Large intestine (tissue), 12 donors: ENCODE measurements at places on chromosomes 1 and 21.
A peak's percentile ranks its signal among the peaks of the same experiment; 100 is the strongest.

DNA sequence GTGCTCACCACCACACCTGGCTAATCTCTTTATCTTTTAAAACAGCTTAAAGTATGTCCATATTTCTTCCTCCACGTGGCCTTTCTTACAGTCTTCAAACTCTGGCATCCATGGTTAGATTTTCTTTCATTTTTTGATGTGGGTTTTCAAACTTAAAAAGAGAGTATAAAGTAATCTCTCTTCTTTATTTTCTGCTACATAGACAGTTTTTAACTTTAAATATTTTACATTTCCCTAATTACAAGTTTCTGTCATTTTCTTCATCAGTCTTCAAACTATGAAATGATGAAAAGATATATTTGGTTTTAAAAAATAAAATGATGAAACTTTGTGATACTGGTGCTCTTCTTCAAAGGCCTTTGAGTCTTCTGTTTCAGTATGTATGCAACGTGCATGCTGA, 143.5 kb upstream of the ESRRG start:
- no peak for DNase-seq

- no peak for DNase-seq
Measured at GRCh38 chr21:16022921-16023320, 293.1 kb downstream of the USP25 start.

DNA sequence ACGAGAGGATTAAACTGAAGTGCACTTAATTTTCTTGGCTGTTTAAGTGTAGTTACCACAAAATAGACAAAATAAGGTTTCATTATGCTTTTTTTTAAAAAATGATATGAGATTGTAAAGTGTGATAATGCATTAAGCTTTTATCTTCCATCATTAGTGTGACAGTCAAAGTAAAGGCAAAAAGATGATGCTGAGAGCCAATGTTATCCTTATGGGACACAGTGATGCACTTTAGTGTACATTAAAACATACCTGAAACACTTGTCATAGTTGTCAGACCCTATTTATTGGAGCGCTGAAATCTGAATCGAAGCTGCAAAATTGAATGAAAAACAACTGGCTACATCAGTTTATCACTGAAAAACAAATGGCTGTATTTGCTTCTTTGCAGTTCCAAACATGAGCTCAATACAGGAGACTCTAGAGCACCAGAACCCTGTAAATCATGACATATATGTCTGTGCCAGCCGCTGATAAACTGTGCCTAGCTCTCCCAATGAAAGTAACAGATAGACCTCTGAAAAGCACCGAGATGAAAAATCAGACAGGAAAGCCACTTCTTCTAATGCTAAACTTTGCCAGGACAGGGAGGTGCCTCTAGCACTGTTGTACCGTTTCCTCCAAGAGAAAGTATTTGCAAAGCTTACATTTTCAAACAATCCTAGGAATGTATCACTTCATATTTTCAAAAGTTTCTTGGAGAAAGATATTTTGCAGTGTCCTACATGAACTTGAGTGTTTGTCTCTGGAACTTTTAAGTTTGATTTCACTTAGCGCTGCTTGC, 120.7 kb upstream of the TMPRSS15 start:
- DNase-seq: no peak

DNA sequence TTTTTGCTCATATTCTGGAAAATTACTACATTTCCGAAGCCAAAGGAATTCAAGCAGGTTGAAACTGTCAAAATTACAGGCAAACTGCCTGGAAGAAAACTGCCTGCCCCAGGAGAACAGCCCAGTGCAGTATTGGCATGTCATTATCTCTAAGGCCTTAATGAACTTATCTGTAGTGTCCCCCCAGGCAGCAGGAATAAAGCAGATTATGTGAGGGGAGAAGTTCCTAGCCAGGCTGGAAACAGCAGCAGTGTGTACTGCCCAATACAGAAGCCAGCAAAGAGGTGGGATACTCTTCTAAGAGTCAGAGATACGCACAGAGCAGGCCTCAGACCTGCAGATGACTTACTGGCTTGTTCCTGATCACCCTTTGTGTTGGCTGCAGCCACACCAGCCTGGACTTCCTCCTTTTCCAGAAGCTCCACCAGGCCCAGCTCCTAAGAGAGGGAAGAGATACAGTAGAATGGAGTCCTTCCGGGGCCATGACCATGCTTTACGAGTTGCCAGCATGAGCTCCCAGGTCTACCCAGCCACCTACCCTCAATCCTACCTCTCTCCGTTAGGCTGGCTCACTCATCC, 11.7 kb downstream of the IQGAP3 start:
- no peak for DNase-seq

- peak; percentile 21 for DNase-seq
Measured at GRCh38 chr1:210558302-210558701, 229.6 kb downstream of the HHAT start.

DNA sequence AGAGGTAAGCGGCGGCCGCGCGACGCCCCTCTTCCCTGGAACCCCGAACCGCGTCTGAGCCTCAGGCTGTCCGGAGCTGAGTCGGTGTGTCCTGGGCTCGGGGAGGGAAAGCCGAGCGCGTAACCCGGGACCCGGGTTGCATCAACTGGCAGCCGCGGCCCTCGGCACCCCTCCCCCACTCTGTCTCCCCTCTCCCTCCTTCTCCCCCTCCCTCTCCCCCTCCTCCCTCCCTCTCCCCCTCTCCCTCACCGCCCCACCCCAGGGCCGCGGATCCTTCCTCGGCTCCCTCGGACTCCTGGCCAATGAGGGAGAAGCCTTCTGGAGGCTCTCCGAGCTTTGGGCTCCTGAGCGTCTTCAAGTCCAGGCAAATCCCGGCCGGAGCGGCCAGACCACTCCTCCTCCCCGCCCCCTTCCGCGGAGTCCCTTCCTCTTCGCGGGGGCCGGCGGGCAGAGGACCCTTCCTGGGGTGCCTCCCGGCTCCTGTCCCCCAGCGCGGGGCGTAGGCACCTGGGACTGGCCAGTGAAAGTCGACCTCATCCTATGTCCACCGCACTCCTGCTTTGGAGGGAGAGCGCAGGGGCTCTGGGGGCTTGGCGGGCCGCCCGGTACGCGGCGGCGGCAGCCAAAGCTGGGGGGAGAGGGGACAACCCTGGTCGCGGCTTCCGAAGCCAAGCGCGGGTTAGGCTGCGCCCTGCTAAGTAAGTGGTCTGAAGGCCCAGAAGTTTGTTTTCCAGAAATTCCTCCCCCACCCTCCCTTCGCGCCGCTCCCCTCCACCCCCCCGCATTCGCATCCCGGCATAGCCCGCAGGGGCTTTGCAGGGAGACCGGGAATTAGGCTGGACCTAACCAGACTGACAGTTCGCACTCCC, 850 bp downstream of the SESN2 start:
- DNase-seq: peak; percentile 54

- DNase-seq: no peak
Measured at GRCh38 chr1:42952303-42953001, 6.2 kb downstream of the SLC2A1 start.

GRCh38 chr1:59976194-59977074, 49.9 kb upstream of the CYP2J2 start:
- DNase-seq: peak; percentile 46

- DNase-seq: no peak
Measured at GRCh38 chr1:86016076-86016759, 140.4 kb downstream of the COL24A1 start.
